H7 (cell line): ENCODE measurements at places on chromosomes 6 and 20. TPM values are rescaled to one million over a fixed set of nuclear protein-coding genes. Genes with fewer than 3 reads are reported as not detected.
A peak's percentile ranks its signal among the peaks of the same experiment; 100 is the strongest.

The ACOT8 gene
- total RNA-seq: 57.1 and 59.7 TPM in 2 replicates

The SIM1 gene
- total RNA-seq: 0.03 TPM in 1 of 2 replicates, not detected in the other

The MTG2 gene
- 32.7 and 37.8 TPM in 2 replicates for total RNA-seq

DNA sequence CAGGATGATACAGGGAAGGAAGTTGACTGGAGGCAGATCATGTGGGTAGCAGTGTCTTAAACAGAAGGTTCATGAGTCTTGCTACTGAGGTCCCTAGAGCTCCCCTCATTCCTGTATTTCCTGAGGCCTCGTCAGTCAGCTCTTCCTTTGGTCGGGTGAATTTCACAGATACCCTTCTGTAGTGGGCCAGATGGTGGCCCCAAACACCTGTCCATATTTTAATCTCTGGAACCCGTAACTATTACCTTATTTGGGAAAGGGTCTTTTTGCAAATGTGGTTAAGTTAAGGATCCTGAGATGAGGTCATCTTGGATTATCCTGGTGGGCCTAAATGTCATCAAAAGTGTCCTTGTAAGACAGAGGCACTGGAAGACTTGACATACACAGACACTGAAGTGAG, 9.6 kb downstream of the KCNS1 start:
- DNase-seq: no peak

DNA sequence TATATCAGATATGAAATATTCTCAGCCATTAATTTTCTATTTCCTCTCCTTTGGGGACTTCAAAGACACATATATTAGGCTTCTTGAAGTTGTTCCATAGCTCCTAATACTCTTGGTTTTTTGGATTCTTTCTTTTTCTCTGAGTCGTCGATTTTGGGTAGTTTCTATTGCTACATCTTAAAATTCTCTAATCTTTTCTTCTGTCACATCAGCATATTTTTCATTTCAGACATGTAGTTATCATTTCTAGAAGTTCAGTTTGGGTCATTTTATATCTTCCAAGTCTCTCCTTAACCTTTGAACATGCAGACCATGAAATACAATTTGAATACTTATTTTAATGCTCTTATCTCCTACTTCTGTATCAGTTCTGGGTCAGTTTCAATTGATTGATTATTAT, 38.9 kb upstream of the SCRT2 start:
- DNase-seq: no peak

GRCh38 chr6:30885999-30886896, 1.9 kb downstream of the DDR1 start:
- DNase-seq: peak; percentile 98

DNA sequence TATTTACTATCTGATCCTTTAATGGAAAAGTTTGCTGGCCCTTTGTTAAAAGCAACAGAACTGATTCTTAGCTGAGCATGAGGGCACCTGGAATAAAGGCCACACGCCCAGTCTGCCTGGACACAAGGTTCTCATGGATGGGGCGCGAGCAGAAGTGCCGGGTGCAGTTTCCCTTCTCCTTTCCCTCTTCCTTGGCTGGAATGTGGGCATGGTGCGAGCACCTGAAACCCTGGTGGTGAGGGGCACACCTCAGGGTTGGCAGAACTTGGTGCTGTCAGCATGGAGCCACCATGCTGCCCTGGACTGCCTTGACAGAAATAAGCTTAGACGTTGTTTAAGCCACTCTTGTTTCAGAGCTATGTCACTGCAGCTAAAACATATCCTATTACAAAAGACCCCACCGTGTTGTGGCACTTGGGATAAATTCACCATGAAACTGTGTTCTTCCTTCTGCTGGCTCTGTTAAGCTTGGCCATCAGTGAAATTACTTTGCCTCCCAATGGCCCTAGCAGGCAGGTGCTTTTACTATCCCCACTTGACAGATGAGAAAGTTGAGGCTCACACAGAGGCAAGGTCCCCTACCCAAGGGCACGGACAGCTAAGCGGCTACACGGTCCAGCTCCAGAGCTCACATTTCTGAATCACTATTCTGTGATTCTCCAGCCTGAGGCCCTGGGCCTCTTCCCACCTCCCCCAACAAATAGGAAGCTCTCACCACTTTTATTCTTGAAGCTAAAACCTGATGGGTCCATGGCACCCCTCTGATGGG, 115.9 kb downstream of the PREX1 start:
- no peak for DNase-seq

GRCh38 chr6:166476634-166477215, 94.0 kb upstream of the MPC1 start:
- no peak for DNase-seq

- no peak for DNase-seq
These were observed 64.7 kb upstream of the HS3ST5 start for GRCh38 chr6:114407426-114408035.

DNA sequence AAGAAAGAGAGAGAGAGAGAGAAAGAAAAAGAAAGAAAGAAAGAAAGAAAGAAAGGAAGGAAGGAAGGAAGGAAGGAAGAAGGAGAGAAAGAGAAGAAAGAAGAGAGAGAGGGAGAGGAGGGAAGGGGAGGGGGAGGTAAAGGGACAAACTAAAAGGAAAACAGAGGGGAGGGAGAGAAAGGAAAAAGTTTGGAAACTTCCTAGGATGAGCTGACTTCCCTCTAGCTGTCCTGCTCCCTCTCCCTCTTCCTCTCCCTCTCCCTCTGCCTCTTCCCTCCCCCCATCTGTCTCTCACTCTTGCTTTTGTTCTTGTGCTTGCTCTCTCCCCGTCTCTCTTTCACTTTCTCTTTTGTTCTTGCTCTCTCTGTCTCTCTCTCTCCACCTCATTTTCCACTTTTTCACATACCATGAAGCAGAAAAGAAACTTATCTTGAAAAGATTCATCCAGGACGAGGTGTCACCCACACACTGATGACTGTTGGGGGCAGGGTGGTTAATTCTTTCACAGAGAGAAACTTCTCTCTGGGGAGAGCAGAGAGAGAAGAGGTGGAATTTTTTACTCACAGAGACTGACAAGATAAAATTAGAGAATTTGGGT, 56.4 kb upstream of the DUSP22 start:
- DNase-seq: no peak

DNA sequence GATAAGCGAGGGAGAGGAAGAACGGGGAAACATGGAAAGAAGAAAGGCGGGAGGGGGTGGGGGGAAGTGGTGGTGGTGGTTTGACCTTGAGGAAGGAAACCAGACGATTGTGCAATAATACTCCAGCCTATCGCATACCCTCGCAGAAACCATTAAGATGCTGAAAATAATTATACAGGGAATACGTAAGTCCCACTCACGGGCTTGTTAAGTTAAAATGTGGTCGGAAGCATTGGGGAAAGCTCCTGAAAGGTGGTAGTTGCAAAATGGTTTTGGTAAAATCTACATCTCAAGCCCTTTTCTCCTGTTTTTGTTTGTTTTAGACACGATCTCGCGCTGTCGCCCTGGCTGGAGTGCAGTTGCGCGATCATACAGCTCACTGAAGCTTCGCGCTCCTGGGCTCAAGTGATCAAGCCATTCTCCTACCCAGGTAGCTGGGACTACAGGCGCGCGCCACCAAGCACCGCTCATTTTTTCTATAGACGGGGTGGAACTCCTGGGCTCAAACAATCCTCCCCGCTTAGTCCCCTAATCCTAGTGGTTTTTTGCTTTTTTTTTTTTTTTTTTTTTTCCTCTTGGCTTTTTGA, 128.9 kb upstream of the ZNF184 start:
- peak; percentile 46 for DNase-seq

The BMP5 gene
- total RNA-seq: 0.10 TPM in 1 of 2 replicates, not detected in the other

DNA sequence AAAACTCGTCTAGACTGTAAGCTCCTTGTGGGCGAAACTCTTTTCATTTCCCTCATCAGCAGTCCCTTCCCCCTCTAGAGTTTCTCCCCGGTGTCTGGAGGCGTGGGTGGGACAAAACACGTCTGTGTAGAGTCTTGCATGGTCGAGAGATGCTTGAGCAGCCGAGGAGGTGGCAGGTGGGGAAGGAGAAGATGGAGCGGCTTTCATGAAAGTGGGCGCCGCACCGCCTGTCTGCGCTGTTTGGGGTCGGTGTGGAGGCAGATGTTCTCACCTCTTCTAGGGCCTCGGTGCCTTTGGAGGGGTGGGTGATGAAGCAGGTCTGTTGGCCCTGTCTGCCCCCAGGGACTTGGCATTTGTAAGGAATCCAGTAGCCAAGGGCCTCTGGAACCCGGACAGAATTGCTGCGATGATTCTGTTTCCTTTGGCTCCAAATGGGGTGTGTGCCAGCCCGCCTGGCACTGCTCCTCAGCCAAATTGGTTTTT, 1.2 kb downstream of the BRPF3 start:
- DNase-seq: peak; percentile 28

DNA sequence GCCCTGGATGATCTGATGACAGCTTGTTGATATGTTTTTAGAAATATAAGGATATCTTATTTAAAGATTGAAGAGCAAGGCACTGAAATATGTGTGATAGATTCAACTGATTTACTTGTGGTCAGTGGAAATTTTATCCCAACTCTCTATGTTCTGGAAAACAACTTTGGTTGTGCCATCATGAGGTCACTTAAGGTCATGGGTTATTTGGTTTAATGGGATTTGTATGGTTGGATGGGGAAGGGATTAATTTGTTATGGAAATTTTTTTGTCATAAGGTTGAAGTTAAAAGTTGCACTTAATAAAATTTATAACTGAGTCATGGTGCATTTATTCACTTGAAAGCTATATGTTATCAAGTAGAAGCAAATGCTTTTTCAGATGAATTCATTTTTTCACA, 214.3 kb upstream of the LAMP5 start:
- DNase-seq: no peak

DNA sequence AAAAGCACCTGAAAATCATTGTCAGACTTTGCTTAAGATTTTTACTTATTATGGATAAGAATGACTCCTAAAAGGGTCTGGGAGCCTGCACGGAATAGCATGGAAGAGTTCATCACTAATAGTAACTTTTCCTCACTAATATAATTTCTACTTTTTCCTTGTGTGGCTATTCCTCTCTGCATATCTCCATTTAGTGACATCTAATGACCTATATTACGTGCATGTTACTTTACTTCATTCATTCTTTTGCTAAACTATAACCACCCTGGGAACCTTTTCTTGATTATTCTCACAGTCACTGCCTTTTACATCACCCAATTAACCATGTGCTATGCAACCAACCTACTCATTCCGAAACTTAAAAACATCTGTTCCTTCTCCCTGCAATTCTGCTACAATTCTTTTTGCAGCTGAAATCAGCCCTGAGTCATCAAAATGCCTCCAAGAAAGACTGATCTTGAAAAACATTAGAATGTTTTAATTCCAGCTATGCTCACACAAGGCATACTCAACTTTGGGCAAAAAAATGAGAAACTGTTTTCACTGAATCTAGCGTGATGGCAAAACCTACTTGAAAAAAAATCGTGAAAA, 313.3 kb downstream of the RNGTT start:
- no peak for DNase-seq

GRCh38 chr6:127716465-127716864, 139.5 kb downstream of the C6orf58 start:
- DNase-seq: no peak

DNA sequence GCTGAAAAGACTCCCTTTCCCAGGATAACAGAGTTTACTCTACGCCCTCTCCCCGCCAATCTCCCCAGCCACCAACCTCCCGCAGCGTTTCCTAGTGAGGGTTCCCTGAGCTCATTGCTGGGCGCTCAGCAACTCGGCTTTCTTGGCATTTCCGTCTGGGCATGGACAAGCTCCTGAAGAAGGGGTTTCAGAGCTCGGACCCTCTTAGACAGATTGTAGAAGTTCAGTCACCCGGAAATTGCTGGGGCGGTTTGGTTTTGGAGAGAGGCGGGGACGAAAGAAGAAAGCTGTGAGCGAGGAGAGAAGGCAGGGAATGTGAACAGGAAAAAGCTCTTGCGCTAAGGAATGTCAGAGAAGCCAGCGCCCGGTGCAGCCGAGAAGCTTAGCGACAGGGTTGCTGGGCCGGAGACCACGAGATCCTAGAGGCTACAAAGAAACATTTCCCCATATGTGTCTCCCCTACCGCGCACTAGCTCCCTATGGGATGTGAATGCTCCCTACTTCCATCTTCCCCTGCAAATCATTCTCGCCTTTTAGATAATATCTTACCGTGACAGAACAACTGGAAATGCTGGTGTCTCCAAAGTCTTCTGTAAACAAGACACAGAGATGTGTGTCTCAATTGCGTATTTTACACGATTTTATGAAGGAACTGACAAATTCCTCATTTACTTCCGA, 15.8 kb downstream of the POM121L2 start:
- DNase-seq: no peak

DNA sequence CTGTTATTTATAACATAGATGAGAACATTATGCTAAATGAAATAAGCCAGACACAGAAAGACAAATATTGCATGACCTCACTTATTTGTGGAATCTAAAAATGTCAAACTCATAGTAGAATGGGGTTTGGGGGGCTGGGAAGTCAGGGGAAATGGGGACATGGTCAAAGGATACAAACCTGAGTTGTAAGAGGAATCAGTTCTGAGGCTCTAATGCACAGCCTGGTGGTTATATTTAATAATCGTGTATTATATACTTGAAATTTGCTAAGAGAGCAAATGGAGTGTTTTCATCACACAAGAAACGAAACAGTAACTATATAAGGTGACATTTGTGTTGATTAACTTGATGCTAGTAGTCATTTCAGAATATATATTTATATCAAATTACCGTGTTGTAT, 40.8 kb upstream of the GFOD1 start:
- no peak for DNase-seq

GRCh38 chr6:27866357-27867050, 45.7 kb downstream of the OR2B2 start:
- DNase-seq: peak; percentile 62

DNA sequence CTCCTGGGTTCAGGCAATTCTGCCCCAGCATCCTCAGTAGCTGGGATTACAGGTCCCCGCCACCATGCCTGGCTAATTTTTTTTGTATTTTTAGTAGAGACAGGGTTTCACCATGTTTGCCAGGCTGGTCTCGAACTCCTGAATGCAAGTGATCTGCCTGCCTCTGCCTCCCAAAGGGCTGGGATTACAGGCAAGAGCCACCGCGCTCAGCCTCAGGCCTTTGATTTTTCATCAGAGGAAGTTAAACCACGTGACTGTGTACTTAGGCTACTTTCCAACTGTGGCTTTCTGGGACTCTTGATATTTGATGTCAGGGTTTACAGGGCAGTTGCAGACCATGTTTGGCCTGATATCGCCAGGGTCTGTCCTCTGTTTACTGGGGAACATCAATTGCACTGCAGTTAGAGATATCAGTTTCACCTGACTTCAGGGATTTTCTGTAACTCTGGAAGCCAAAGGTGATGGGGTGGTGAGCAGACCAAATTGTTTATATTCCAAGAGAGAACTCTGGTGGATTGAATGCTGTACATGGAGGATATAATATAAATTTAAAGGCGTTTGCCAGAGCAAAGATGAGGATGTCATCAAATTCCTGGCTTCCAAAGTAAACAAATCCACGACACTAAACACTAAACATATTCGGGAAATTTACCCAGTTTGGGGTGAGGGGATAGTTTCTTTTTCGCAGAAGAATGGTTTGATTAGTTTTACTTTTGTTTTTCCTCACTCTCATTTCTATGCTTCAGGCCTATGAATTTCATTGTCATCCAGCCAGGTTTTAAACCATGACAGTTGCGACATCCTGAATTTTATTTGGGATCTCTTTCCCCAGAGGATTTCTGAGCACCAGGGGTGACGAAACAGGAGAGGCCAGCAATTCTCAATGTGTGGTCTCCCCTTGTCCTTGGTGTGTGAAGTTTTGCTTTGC, 4.2 kb downstream of the PSMF1 start:
- DNase-seq: no peak
